ENCODE measurements at places on chromosomes 7 and 10.

DNA sequence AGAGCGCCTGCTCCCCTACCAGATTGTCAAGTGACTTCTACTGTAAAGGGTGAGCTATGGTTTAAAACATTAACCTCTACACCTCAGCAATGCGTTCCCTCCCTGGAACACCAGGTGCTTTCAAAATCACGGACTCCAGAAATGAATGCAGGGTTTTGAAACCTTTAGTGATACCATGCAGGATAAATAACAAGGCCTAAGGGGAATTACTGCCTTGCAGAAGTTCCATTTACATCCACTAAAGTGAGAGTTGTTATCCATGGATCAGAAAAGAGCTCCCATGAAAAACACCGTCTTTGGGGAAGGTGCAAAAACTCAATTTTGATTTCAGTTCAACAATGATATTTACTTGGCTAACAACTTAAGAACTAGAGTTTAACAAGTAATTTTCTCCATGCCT is 4.0 kb downstream of the FZD8 start:
- peak; percentile 58 for DNase-seq

DNA sequence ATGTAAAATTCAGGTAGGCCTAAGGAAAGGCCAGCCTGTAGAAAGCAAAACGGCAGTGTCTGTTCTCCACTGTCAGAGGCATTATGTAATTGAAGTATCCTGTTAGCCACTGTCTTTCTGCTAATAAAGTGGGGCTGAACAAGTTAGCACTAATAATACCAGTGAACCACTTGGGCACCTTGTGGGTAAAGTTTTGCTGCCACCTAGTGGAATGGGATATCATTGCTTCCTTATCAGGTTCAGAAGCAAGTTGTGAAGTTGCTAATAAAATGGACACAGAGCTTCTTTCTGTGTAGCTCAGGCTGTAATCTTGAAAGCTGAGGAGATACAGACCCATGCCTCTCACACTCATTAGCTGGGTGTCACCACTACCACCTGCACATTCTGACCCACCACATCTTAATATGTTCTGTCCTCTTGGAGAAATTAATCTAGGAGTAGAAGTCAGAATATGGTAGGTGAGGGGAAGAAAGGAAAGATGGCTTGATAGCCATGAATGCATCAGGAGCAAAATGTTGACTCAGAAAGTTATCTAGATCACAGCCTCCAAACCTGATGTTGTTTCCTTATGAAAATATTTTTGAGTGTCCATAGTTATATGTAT is 175.1 kb downstream of the SEPTIN7 start:
- DNase-seq, result peak; percentile 92

DNA sequence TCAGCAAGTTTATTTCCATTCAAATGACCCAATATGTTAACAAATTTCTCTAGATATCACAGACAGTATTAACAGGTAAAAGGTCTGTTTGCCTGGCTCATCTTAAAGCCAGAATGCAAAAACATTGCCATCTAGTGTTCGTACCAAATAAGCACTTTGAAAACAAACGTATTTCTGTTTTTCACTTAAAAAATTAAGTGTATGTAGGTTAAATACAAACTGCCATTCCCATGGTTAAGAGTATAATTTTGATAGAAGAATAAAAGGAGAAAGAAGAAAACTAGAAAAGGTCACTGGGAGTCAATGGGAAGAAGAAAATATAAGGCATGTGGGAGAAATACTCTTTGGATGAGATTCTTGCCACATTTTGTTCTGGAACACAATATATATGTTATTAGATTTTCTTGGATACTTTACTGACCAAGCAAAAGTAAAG is 51.0 kb downstream of the ORC5 start:
- DNase-seq, result peak; percentile 60

GRCh38 chr10:5625992-5626777 is 40.2 kb downstream of the ASB13 start:
- DNase-seq, result no peak

GRCh38 chr10:124650820-124651401 is 93.3 kb downstream of the FAM53B start:
- DNase-seq, result no peak

DNA sequence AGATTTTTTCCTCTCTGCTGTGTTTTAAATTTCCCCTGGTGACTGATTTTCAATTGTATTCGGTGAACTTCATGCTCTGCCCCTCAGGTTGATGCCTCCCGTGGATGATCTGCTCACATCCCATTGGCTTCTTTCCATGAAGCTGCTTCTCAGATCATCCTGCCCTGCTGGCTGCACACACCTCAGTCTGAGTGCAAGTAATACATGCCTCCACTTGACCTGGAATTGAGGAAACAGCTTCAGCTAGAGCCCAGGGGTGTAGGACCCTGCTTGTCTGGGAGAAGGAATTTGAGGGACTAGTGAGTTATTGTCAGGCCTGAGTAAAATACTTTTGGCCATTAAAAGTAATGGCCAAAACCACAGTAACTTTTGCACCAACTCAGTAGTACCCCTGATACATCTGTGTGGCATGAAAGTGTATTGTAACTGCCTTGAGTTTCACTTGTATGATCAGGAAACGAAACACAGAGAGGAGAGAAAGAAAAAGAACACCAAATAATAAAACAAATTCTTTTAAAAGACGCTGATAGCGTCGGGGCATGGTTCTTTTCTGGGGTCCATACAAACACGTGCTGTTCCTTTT is 49.4 kb downstream of the SPAM1 start:
- DNase-seq, result no peak

- DNase-seq, result no peak
Observed at GRCh38 chr7:144565586-144565985, 162.1 kb upstream of the NOBOX start.

DNA sequence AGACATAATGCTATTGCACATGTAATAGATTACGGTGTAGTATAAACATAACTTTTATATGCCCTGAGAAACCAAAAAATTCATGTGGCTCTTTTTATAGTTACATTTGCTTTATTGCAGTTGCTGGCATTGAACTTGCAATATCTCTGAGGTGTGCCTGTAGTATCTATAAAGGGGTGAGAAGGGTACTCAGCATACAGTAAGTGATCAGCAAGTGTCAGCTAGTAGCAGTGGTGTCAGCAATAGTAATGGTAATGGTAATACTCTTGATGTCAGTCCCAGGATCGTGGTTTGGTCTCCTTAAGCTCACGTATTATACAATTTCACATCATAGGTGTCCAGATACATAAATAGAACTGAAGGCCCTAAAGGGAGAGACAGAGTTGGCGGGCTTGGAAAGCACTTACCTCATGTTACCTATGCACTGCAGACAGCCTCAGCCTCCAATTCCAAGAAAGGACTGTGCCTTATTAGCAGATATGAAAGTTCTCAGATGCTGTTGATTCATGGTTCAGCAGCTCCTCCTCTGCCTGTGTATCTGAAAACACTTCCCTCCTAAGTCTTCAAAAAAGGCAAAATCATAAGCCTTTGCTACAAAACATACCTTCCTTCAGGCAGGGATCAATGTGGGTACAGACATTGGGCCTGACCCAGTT is 6.6 kb upstream of the GIMAP7 start:
- DNase-seq, result no peak

DNA sequence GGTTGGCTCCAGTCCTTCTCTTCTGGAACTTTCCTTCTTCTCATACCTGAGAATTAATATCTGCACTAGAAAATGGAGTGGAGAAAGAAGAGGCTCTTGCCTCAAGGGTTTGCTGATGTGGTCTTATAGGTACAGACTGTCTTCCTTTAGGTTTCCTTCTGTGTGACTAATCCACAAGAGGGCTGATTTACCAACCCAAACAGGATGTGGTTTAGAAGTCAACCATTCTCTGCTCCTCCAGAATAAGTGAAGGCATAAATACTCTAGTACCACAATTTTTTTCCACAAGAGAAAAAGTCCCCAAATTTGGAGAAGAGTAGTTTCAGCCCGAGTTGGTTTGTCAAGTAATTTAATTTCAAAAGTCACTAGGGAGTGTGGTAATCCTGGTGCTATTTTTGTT is 85.8 kb downstream of the NRP1 start:
- DNase-seq, result no peak
